A375 (cell line): ENCODE measurements at places on chromosomes 12 and 14. TPM values are rescaled to one million over a fixed set of nuclear protein-coding genes. Genes with fewer than 3 reads are reported as not detected.

GPR68 gene
- total RNA-seq: not detected in 2 replicates

RNASE2 gene
- total RNA-seq: not detected in 2 replicates

ASPG gene
- not detected in 2 replicates for total RNA-seq

PPP1R12A gene
- 109 and 124 TPM in 2 replicates for total RNA-seq

ARL6IP4 gene
- total RNA-seq: 340 and 361 TPM in 2 replicates

DCN gene
- 0.56 TPM in 1 of 2 replicates, not detected in the other for total RNA-seq

RFX4 gene
- not detected in 2 replicates for total RNA-seq

LRTM2 gene
- total RNA-seq: not detected in 2 replicates

SERPINA5 gene
- total RNA-seq: 11.8 and 14.3 TPM in 2 replicates

ALKBH1 gene
- total RNA-seq: 8.2 and 10.0 TPM in 2 replicates

ANKRD33 gene
- total RNA-seq: not detected in 2 replicates
